Cortex of kidney (tissue), 1 donor: ENCODE measurements at places on chromosomes 6 and 20.

DNA sequence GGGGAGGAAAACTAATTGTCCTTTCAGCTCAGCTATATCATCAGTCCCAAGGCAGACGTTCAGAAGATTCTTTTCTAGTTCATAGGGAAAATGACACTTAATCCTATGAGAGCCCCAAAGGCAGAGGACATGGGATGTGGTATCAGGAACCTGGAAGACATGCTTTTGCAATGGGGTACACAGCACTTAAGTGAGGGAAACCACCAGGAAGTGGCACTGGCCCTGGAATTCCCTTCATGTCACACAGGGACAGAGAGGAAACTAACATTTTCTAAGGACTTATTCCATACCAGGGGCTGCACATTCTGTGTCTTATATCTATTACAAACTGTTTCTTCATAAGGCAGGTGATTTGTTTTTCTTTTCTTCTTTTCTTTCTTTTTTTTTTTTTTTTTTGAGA, 28.2 kb downstream of the VPS52 start:
- DNase-seq: no peak

DNA sequence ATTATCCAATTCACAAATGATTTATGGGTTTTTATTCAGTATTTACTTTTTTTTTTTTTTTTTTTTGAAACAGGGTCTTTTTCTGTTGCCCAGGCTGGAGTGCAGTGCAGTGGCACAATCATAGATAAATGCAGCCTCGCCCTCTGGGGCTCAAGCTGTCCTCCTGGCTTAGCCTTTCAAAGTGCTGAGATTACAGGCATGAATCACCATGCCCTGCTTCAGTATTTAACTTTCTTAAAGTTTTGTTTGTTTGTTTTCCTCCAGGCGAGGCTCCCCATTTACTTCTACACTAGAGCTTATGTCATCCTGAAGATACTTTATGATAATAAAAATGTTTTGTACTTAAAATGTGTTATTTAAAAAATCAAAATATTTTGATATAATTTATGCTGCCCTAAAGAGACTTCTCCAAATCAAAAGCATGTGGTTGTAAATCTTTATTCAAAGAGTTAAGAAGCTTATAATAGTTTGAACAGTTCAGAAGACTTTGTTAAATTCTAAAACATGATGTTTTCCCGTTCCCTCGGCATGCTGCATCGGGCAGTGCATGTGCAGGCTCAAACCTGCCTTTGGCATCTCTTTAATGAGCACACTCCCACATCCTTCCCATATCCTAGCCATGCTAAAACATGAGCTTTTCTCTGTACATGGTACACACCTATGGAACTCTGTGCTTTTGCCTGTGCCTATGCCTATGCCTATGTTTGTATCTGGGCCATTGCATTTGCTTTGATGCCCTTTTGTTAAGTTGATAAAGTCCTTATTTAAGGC, 11.0 kb downstream of the SMPDL3A start:
- no peak for DNase-seq

- no peak for DNase-seq
Measured at GRCh38 chr6:10743515-10743914, 4.1 kb upstream of the TMEM14B start.

DNA sequence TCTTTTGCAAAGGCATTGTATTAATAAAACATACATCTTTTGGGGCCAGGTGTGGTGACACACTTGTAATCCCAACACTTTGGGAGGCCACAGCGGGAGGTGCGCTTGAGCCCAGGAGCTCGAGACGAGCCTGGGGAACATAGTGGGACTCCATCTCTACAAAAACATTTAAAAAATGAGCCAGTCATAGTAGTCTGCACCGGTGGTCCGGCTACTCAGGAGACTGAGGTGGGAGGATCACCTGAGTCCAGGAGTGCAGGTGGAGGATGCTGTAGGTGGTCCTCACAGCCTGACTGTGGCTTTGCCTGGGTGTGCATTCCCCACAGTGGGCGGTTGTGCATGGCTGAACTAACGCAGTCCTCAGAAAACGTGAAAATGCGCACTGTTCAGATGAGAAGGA, 162.5 kb downstream of the DLL1 start:
- DNase-seq: no peak

GRCh38 chr6:18425218-18425617, 38.1 kb downstream of the RNF144B start:
- DNase-seq: no peak

DNA sequence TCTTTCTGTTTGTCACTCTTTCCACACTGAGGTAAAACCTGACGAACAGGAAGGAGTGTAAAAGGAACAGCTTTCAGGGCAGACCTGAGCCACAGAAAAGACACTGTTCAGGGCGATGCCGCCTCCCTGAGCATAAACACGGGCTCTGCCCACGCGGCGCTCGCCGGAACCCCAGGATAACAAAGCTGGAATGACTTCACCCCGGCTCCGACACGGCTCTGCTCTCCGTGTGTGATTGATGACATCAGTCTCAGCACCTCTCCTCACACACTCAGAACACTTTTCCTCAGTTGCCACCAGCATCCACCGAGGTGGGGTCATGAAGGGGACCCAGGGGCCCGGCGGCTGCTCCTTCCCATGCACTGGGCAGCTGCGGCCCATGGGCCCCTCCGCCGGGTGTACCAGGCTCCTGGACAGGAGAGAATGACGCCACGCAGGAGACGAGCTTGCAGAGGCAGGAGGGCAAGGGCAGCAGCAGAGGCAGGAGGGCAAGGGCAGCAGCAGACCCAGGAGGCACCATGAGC, 43.6 kb downstream of the DLL1 start:
- no peak for DNase-seq

DNA sequence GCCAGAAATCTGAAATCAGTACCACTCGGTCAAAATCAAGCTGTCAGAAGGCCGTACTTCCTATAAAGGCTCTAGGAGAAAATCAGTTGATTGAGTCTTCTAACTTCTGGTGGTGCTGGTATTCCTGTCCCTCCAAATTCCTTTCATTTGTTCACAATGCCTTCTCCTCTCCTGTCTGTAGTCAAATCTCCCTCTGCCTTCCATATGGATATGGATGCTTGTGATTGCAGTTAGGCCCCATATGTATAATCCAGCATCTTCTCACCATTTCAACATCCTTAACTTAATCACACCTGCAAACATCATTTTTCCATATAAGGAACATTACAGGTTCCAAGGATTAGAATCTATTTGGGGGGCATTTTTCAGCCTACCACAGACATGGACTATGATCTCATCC, 287.8 kb upstream of the THEMIS start:
- no peak for DNase-seq

DNA sequence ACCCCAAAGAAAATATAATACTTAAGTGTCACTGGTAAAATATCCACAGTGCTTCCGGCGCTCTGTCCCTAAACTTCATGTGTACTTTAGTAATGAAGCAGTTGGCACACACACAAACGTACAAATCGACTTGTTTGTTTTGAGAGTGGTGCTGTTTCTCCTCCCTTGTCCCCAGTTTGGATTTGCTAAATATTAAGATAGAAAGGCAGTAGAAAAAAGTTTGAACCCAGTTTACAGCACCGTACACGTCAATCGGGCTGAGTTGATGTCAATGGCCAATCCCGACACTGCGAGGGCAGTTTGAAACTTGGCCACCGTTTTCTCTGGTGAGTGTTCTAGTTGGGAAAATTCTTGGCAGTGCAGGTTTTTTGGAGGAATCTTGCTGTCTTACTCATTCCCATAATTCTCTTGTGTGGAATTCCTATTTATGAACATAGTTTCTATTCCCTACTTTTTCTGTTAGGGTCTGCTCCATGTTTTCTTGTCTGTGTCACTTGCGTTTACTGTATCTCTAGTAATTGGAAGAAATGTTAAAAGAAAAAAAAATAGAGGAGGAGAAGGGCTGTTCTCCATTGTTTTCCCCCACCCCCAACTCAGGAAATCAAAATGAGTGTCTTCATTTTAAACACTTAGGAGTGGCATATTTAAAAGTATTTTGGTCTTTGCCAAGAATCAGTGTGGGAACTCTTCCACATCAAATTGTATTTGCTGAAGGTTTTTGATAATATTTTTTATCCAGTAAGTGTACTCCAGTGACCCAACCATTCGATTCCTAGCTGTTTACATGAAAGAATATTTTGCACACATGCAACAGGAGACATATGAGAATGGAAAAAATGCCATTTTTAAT, 72.3 kb downstream of the OR2B2 start:
- no peak for DNase-seq

- DNase-seq: no peak
Measured at GRCh38 chr6:143183666-143184065, 123.0 kb downstream of the AIG1 start.

DNA sequence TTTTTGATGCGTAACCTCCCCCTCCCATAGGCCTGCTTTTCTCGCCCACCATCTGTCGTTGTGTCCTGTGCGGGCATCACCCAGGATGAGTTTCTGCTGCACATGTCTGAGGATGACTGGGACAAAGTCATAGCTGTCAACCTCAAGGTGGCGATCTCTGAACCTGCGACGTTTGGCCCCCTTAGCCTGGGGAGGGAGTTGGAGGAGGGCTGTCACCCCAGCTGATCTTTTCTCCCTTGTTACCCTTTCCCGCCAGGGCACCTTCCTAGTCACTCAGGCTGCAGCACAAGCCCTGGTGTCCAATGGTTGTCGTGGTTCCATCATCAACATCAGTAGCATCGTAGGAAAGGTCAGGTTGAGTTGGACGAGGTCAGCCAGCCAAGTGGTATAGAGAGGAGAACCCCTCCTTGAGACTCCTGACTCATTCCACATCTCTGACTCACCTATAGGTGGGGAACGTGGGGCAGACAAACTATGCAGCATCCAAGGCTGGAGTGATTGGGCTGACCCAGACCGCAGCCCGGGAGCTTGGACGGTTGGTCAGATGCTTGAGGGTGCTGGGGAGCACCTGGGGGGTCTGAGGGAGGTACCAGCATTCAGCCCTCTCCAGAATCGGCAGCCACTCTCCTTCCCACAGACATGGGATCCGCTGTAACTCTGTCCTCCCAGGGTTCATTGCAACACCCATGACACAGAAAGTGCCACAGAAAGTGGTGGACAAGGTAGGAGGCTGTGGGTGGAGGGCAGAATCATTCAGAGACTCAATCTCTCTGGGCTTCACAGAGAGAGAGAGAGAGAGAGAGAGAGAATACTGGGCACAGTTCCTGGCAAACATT, 954 bp downstream of the HSD17B8 start:
- no peak for DNase-seq

GRCh38 chr6:111441678-111442243, 41.3 kb downstream of the REV3L start:
- no peak for DNase-seq

DNA sequence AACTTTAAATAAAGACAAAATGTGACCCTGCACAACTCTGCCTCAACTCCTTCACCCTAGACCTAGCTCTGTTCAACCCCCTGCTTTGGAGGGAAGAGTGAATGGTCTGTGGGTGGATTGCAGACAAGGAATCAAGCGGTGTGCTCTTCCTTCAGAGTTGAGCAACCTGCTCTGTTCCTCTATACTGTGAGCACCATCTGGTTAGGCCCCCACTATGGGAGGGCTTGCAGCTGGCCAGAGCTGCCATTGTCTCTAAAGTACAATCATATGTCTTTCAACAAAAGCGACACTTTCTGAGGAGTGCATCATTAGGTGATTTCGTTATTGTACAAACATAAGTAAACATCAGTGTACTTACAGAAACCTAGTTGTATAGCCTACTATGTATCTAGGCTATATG, 406.1 kb upstream of the MARCKS start:
- no peak for DNase-seq

- no peak for DNase-seq
Measured at GRCh38 chr6:158011478-158011920, 29.8 kb downstream of the SYNJ2 start.

- no peak for DNase-seq
Measured at GRCh38 chr6:35258858-35259193, 709 bp upstream of the ZNF76 start.

DNA sequence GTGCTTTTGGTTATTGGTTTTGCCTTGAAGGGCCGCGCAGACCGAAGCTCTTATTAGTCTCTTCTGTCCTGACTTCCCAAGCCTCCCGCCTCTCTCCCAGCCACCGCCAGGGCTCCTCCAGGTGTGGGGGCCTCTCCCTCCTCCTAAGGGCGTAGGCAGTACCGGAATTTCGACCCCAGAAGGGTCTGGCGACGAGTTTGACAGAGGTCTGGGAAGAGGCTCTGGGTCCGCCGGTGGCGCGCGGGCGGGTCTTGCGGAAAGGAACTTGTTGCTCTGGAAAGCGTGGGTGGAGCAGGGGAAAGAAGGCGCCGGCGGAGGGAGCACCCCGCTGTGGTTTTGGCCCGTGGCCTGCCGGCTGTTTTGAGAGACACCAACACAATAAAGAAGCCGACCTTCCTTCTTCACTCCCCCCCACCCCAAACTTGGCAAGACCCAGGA, 1.8 kb downstream of the PCSK2 start:
- DNase-seq: no peak

- no peak for DNase-seq
Measured at GRCh38 chr6:105014448-105014847, 57.5 kb downstream of the LIN28B start.

- no peak for DNase-seq
Measured at GRCh38 chr6:36337814-36338213, 1.1 kb upstream of the BNIP5 start.

- no peak for DNase-seq
Measured at GRCh38 chr6:51706086-51706485, 381.3 kb downstream of the PKHD1 start.

DNA sequence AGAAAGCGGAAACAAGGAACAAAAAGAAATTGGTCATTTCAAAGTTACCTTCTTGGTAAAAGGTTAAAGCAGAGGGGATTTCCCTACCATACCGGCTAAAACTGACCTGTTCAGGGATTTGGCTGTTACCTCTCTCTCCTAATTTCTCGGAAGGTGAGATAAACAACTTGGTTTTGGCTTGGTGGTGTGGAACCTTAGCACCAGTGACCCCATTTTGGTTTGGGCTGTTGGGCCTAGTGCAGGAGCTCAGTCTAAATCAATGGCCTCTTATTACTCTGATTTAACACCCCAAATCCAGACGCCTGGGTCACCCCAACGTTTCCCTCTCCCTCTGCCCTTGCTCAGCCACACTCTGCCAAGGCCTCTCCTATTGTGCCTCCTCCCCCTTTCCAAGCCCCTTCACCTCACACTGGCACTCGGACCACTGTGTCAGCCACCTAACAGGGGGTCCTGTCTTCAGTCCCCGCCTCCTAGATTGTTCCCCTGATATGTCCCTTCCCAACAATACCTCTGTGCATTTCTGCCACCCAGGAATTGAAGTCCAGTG, 8.3 kb downstream of the NCR2 start:
- no peak for DNase-seq
